ENCODE measurements at places on chromosomes 5 and 9.

DNA sequence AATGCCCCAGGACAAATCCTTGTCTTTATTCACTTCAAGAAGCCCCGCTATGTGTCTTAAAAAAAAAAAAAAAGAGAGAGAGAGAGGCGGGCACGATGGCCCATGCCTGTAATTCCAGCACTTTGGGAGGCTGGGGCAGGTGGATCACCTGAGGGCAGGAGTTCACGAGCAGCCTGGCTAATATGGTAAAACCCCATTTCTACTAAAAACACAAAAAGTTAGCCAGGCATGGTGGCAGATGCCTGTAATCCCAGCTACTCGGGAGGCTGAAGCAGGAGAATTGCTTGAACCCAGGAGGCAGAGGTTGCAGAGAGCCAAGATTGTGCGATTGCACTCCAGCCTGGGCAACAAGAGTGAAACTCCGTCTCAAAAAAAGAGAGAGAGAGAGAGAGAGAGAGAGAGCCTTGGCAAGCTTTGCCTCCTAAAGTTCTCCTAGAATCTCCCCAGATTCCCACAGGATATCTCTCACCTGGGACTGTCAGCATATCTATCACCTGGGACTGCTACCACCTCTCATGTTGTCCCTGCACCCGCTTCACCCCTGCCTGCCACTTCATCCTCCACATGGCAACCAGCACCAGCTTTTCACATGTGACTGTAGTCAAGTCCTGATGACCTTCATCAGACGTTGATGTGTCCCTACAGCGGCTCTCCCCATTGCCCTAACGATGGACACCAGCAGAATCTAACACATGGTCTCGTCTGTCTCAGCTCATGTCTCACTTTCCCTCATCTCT lies 5.8 kb downstream of the ITK start:
- no peak for DNase-seq

DNA sequence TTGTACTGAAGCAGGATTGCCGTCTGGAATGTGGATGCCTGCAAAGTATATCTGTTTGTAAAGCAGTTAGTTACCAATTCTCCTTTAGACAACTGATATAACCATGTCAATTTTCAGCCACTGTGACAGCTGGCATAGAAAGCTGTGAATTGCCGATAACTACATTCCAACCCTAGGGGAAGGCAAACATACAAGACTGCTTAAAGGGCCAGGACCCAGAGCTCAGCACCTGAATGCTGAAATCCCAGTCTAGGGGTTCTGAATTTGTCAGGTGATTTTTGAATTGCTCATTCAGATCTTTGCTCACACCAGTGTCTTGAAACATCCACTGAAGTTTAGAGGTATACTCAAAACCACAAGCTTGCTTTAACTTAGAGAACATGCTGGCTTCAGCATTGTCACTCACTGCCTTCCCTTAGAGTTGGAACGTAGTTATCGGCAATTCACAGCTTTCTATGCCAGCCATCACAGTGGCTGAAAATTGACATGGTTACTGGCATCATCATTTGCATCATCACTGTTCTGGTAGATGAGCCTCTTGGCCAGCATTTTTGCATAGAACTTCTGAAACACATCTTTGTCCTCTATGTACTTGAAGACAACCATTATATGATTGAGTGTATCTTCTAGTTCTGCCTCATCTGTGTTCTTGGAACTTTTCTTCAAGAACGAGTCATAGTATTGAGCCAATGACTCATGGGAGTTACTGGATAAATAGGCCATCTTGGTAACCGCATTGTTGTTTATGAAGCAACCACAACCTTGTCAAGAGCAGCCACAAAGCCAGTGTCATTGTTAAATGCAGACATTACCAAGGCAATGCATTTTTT lies 82.1 kb downstream of the CCDC192 start:
- DNase-seq = no peak

DNA sequence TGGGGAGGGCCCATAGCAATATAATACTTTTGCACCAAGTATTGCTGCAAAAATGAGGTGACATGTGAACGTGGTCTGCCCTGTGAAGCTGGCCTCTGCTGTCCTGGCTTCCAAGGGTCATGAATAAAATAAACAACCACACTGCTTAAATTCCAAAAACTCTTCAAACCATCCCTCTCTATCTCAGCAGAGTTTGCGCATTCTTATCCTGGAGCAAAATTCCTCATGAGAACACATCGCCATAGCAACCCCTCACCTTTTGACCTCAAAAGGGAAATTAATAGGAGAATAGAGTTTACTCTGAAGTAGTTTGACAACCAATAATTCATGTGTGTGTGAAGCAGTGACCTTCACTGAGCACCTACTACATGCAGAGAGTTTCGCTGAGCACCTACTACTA lies 342.9 kb downstream of the SPOCK1 start:
- no peak for DNase-seq

GRCh38 chr5:76223696-76224095 lies 140.5 kb downstream of the SV2C start:
- no peak for DNase-seq

- no peak for DNase-seq
Measured at GRCh38 chr5:111973961-111974360, 217.0 kb upstream of the NREP start.

- no peak for DNase-seq
Measured at GRCh38 chr9:16559418-16560188, 310.9 kb downstream of the BNC2 start.

DNA sequence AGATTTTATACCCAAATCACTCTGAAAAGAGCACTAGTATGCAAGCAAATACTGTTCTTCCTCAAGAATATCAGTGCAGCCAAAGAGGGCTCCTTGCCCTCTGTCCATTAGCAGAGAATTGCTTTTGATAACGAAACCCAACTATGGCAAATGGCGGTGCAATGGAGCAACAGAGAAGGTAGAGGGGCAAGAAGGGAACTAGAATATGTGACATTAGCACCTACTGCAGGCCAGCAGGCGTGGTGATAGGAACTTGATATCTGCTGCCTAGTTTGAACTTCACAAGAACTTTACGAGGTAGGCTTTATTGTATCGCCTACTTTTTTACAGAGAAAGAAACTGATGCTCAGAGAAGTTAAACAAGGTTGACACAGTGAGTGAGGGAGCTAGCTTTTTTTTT lies 66.1 kb downstream of the APBA1 start:
- DNase-seq = no peak

DNA sequence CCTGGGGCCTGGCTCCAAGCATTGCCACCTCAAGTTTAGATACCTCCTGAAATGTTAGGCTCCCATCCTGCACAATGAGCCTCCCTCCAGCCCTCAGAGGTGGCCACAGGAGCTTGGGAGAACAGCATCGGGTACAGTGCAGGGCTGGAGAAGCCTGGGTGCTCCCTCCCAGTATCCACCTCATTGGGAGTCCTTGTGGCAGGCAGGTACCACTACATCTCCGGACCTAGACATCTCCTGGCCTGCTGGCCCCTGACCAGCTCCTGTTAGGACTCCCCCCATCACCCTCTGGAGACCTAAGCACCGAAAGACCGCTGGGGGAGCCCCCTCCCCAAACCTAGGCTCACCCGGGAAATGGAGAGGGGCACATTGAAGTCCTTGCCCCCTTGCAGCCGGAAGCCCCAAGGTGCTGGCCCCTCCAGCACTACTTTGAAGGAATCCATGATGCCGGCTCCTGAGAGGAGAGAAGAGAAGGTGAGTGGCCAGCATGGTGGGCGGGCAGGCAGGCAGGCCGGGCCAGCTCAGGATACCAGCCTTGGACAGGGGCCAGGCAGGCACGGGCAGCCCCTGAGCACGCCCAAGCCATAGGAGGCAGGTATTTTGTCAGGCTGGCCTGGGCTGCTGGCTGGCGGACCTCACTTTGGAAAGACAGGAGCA lies 1.2 kb downstream of the PDLIM7 start:
- no peak for DNase-seq

DNA sequence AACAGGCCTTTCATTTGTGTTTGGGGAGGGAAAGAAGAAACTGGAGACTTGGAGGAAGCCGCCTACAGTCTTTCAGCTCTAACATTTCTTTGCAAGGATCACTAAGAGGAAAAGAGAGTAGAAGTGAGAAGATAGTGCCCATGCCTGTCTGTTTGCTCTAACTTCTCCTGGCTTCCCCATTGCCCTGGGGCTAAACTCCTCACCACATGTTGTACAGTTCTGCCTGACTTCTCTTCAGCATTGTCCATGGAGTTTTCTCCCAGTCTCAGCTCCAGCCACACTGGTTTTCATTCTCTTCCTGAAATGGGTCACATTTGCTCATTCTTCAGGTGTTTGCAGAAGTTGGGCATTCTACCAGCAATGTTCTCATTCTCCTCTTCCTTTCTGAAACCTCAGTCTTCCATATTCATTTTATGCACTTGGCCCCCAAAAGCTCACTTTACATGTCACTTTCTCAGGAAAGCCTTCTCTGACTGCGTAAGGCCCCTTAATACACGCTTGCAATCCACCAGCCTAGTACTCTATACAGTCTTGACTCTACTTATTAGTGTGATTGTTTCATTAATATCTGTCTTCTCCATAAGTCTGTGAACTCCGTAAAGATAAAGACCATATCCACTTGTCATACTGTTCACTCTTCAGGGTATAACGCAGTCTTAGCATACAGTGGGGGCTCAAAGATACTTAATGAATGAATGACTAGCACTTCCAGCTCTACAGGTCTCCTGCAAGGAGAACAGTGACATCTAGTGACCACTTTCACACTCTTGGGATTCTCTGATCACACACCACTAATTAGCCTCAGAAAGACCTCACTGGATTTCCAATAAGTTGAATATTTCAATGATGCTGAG lies 40.2 kb upstream of the TRIM32 start:
- no peak for DNase-seq

DNA sequence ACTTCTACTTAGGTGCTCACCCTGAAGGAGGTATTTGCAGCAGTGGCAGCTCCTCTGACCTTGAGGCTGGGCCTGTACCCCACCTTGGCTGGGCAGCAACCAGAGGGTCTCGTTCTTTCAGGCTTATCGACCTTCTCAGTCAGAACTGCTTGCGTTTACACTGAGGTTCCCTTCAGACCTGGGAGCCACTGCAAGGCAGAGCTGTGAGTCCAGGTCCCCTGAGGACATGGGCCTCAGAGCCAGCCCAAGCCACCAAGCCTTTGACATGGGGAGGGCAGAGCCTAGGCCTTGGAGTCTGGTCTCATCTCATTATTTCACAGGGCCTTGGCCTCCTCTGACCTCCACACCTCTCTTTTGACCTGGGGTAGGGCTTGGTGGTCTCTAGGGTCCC lies 13.7 kb downstream of the ACSL6 start:
- no peak for DNase-seq

DNA sequence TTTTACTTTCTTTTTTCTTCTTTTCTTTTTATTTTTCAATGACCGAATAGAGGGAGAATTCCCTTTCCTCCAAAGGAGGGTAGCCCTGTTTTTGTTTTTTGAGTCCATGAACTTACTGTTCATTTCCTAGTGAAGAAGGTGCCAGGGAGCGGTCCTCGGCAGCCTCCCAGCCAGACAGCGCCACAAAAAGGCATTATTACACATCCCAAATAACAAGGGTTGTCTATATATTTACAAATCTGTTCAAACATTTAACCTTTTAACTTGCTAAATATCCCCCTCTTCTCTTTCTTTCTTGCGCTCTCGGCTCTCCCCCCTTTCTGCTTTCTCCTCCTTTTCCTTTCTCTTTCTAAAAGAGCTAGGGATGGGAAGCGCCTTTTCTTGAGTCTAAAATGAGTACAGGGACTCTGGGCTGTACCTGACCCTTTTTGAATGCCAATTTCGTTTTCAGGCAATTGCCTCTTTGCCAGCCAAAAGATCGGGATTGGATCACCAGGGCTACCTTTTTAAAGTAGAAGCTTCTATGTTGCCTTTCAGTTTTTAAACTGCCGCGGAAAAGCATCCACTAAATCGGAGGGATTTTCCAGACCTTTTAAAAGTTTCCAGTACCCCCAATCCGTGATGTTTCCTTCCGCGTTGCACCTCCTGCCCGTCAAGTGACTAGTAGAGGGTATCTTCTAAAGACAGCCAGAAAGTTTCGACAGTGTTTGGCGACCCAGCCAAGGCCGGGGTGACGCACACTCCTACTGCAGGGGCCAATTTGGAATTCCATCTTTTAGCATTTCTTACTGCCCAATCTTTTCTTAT lies 125.6 kb downstream of the TMEM161B start:
- DNase-seq = no peak

- no peak for DNase-seq
Measured at GRCh38 chr5:81420039-81420667, 26.2 kb upstream of the ACOT12 start.

DNA sequence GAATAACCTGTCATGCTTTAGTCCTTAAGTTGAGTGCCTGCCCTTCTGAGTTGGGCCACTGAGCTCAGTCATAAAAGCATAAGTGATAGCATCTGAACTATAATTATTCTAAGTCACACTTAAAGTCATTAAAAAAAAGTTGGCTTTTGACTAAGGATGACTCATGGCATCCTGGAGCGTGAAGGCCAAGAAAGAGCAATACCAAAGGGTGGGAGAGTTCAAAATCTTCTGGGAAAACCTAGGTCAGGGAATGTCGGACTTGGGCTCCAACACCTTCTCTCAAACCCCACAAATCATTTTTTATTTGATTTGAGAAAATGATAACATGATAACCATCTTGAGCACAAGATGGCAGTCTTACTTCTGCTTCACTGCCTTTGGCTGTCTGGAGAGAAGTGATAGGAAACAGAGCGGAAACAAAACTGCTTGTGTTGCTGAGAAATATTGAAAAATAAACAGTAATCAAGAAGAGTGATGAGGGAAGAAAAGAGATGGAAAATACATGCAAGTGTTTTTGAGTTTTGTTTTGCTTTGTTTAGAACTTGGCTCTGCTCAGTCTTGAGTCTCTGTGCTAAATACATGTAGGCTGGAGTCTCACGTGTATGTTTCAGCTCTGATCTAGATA lies 16.9 kb upstream of the NTRK2 start:
- DNase-seq = no peak

DNA sequence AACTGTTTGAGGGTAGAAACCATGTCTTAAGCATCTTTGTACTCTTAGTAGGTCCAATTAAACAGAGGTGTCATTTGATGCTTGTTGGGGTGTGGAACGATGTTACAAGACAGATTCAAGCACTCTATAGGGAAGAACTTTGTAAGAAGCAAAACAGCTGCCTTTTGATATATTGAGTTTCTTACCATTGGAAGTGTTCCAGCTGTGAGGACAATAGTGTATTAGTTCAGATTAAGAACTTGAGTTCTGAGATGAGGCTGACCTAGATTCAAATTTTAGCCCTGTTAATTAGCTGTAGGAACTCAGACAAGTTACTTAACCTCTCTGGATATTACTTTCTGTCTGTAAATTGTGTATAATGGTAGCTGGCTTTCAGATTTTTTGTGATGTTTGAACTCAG lies 19.6 kb upstream of the ZNF462 start:
- DNase-seq = no peak

DNA sequence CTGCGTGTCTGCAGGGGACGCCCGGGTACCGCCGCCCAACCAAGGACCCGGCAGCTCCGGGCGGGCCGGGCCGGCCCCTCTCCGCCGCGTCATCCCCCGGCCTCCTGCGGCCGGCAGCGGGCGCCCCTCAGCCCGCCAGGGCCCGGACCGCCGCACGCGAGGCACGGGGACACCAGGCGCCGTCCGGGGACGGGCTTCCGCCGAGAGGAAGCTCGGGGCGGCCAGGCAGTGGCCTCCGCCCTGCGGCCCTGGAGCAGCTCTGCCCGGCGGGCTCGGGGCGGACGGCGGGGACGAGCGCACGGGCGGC lies 373 bp downstream of the FBXW5 start:
- DNase-seq = no peak

Data from T-helper 22 cell (primary cell).